Epithelial cell of esophagus (primary cell): ENCODE measurements at places on chromosomes 5 and 9.

DNA sequence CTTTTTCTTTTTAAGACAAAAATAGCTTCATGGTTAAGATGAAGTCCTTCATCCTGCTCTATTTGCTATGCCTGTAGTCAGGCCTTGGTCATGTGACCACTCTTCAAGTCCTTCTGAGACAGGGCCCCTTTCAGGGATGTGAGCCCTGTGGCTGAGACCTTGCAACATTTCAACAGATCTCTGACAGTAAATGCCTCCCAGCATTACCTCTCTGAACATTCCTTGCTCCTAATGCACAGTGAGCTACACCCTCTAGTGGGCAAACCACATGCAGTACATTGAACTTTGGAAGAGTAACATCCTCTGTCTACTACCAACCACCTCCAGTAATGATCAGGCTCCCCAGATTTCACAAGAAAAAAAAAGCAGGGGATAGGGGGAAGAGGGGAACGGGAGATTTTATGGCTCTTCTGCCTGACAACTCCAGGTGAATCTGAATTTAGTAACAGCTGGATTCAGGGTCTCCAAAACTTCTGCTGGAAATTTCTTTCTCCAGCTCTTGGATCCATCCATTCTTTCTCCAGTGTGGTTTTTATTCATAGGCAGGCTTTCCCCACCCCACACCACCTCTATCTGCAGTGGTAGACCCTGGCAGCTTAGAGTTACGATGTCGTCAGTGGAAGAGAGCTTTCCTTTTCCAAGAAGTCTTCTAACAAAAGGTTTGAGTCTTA is 8.9 kb upstream of the FBXO38 start:
- DNase-seq: peak; percentile 85

DNA sequence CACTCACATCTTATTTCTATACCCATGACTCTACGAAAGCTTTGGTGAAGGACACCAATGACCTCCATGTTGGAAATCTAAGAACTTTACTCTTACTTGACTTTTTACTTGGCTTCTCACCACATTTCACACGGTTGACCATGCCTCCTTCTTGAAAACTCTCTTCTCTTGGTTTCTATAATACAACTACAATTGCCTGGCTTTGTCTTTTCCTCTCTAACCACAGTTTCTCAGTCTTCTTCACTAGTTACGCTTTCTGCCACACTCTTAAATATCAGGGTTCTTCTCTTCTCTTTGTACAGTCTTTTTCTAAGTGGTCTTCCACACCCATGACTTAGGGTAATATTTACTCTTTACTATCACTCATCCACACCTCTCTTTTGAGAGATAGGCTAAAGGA is 2079.8 kb upstream of the WWC1 start:
- no peak for DNase-seq

GRCh38 chr9:28883234-28883633 is 1310.0 kb upstream of the C9orf72 start:
- no peak for DNase-seq

GRCh38 chr9:90916147-90916734 is 114.6 kb downstream of the SYK start:
- DNase-seq: peak; percentile 83

DNA sequence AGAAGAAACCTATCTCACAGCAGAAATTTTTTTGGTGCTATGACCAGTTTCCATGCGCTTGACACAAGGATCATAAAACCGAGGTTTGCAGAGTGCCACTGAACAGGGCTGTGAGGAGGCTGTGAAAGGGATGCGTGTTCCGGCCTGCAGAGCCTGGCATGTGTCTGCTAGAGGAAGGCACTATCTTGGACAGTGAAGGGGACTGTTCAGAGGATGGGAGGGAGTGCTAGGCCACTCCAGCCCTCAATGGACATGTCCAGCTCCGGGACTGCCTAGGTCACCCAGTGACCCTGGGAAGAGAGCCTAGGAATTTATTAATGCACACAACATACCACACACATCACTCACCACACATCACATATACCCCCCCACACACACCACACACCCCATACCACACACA is 275.9 kb downstream of the GADD45G start:
- no peak for DNase-seq

DNA sequence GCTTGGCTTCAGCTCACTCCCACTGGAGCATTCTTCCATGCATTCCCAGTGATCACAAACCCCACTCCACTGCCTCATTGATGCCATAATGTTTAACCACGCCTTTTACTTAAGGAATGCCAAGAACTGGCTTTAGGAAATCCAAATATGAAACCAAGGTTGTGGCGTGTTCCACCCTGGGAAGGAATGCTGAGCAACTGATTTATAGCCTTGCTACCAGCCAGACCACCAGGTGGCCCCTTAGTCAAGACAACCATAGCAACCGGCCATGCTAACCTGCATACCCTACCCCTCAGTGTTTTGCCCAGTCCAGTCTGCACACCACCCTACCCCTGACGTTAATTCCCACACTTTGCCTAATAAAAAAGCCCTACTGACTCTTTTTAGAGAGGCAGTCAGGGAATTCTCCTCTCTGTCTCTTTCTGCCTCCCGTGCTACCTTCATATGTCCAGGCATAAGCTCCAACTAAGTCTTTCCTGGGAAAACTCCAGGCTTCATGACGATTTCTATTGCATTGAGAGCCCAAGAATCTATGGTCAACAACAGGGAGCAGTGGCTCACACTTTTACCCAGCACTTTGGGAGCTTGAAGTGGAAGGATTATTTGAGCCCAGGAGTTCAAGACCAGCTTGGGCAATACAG is 27.0 kb upstream of the PRRC2B start:
- DNase-seq: peak; percentile 48

GRCh38 chr5:26948921-26949320 is 89.5 kb downstream of the CDH9 start:
- DNase-seq: peak; percentile 30

DNA sequence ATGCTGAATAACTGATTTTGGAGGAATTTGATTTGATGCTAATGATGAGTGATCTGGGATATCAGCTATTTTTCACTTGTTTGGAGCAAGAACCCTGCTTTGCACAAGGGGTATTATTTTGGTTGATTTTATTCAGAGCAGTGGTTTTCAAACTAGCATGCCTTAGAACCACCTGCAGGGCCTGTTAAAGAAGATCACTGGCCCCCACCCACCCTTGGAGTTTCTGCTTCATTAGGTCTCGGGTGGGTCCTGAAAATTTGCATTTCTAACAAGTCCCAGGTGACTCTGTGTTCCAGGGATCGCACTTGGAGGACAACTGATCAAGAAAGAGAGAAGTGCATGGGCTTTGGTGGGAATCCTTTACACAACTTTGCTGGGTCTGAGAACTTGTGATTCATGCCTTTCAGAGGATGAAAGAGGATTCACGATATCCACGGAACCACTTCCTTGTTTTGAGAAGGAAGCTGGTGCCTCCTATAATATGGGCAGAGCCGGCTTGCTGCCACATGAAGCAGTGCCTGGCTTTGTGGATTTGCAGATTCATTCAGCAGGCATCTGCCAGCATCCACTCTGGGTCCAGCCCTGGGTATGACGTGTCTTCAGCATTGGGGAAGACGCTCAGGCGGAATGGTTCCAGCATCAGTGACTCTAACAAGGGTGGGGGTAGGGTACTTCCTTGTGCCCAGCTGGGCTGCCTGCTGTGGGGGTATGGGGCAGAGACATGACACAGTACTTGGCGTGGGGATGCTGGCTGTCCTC is 106.6 kb upstream of the PITX1 start:
- peak; percentile 100 for DNase-seq

DNA sequence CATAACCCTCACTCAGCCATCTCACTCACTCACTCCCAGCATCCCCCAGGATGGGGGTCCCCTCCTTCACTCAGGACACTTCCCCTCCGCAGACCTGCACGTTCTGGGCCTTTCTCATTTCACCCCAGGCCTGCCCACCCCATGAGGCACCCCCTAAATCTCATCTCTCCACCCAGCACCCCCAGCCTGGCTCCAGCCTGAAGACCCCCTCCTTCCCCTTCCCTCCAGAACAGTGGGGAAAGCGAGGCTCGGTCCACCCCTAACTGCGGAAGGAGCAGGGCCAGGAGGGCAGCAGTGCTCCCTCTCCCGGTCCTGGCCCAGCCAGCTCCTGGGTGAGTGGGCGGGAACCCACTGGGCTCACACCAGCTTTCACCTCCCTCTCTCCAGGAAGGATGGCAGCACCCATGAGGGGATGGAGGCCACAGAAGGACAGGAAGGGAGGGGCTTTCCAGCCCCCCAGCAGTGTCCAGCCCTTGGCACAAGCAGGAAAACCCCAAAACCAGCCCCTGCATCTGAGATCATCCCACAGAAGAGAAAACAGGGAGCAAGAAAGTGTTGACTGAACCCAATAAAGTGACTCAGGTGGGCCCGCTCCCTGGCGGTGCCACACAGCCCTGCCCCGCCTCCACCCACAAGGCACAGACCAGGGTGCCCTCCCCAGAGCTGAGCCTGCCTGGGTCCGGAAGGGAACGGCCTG is 55.0 kb downstream of the LRSAM1 start:
- no peak for DNase-seq

DNA sequence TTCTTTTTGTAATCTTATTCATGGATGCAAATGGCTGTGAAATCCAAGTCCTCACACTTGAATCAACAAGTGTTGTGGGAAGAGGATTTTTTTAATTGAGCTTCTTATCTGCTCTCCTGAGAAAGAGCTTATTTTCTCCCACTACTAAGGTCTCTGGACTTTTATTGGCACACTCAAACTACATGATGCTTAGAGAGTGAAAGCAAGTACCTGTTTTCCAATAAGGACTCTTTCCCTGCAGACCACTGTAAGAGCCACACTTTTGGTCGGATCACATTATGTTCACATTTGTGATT is 546.4 kb upstream of the ARRDC3 start:
- DNase-seq: no peak

DNA sequence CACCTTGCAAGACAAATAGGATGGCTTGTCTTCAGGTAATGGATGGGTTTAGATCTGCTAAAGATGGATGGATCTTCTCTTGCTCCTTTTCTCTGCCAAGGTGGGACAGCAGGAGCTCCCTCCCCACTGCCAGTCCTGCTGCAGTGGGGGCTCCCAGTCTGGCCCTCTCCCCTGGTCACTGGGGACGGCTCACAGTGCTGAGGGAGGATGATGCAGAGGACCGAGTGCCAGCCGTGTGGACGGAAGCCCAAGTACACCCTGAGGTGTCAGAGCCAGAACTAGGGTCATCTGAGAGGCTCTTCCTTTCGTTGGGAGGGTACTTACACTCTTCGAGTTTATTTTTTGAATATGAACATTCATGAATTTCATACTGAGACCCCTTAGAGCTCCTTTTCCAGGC is 5.7 kb downstream of the CCDC69 start:
- DNase-seq: no peak

GRCh38 chr5:68440651-68441050 is 225.1 kb downstream of the PIK3R1 start:
- no peak for DNase-seq

GRCh38 chr9:19208653-19209052 is 21.8 kb upstream of the DENND4C start:
- peak; percentile 91 for DNase-seq

- DNase-seq: peak; percentile 86
These were observed 26.2 kb upstream of the HSPA9 start for GRCh38 chr5:138601444-138601843.

DNA sequence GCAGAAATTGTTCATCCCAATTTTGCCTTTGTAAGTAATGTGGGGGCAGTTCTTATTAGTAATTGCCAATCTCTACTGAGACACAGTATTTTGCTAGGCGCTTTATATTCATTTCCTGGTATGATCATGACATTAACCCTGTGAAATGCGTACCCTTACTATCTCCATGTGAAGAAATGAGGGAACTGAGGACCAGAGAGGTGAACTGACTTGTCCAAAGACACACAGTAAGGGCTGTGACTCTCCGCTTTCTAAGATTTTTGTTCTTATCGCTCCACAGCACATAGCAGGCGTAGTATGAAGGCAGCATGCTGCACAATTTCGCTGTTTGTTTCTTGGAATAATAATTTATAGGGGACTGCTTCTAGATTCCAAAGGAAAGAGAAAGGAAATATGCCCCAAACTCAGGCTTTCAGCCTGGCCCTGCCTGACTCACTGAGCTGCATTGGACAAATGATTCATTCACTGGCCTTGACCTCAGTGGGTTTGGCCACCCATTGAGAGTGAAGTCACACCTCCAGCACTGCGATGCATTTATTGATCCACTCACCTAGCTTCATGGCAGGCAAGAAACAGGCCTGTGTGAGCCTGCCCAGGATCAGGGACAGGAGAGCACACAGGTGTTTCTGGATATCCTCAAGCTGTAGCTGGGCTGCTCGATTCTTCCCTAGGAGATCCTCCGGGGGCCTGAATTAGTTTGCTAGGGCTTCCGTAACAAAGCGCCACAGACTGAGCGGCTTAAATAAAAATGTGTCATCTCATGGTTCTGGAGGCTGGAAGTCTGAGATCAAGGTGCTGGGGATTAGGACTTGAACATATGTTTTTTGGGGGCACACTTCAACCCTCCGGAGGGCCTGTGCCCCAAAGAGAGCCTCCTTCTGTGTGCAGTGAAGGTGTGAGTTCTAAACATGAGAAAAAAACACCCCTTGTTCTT is 7.2 kb upstream of the DUSP1 start:
- peak; percentile 95 for DNase-seq

GRCh38 chr5:106135473-106135872 is 1535.3 kb downstream of the EFNA5 start:
- DNase-seq: no peak

- DNase-seq: peak; percentile 100
These were observed 27.3 kb upstream of the ZSWIM6 start for GRCh38 chr5:61304590-61305381.

- no peak for DNase-seq
These were observed 37.3 kb downstream of the FSD1L start for GRCh38 chr9:105485131-105485530.

- DNase-seq: no peak
These were observed 86.3 kb upstream of the GCNT4 start for GRCh38 chr5:75138689-75139088.

GRCh38 chr5:115265220-115265619 is 2.5 kb upstream of the PGGT1B start:
- DNase-seq: no peak

DNA sequence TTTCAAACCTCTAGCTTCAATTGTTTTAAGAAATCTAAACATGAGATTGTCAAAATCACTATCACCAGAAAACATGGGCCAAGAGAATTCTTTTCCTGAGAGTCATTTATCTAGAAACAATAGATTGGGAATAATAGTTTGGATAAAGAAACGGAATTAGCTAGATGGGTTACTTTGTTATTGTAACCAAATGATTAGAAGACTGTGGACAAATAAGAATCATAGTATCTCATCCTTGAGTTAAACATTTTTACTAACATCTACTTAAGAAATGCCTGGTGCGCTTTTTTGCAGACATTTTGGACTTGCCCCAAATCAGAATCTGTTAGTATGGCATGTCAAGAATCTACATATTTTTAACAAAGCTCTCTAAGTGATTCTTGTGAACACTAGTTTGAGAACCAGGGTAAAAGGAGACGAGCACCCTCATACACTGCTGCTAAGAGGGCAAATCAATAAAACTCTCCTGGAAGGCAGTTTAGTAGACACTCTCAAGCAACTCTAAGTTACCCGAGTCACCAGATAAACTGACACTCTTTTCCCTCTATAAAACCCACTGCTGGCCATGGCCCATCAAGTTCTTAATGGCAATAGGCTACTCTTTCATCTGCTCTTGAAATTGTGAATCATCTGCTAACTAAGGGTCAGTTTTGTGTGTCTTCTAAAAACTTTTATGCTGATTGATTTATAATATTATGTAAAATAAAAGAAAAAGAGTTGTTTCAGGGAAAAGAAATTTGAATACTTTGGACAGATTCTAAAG is 39.1 kb downstream of the TPD52L3 start:
- no peak for DNase-seq
